ENCODE measurements at places on chromosomes 11 and 22.

DNA sequence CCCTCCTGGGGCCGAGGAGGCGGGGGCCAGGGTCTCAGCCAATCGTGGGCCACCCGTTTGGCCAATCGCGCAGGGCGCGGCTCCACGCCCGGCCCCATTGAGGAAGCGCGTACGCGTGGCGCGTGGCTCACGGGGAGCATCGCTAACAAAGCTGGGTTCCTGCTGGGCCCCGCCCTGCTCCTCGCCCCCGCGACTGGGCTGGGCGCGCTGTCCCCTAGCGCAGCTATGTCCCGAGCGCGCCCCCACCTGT, 614 bp upstream of the ASCL2 start:
- no peak for DNase-seq

GRCh38 chr11:96050435-96051182, 126.7 kb upstream of the MTMR2 start:
- DNase-seq, result no peak

DNA sequence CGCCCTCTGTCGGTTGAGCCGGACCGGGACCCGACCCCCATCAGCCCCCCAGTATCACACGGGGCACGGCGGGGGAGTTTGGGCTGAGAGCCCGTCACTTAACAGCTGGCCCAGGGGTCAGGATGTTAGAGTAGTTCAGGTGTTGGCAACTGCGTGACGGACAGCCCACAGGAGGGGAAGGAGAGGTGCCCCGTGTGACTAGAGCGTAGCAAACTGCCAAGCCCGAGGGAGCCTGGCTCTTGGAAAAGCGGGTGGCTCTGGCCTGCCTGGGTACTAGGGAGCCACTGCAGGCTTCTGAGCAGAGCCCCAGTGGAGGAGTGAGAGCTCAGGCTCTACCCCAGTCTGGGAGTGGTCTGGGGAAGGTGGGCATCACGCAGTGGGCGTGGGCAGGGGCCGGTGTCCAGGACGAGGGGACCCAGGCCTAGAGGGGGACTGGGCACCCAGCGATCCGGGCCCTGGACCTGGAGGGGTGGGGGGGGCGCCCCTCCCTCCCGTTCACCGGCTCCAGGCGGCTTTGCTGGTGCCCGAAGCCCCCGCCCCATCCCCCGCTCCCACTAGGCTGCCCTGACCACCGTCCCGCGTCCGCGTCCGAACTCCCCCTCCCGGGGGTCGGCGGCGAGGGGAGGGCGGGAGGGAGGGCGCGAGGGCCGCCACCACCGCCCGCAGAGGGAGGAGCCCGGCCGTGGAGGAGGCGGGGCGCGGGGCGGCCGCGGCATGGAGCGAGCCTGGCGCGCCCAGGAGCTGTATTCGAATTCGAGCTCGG, 24.4 kb downstream of the SHANK3 start:
- DNase-seq, result no peak

DNA sequence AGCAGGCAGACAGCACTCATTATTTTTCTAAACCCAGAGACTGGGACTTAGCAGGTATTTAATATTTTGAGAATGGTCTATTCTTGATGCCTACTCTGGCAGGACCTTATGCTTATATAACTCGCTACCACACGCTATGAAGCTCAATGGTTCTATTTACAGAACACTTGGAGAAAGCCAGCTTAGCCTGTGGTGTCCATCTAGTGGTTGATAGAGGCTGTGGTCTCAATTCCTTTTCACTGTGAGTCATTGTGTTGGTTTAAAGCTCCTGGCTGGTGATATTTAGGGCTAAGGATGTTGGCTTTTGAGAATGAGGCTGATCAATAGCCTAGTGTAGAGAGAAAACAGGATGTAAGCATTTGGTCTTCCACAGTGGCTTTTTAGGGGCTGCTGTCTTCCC, 206.4 kb downstream of the DBX1 start:
- peak; percentile 48 for DNase-seq

DNA sequence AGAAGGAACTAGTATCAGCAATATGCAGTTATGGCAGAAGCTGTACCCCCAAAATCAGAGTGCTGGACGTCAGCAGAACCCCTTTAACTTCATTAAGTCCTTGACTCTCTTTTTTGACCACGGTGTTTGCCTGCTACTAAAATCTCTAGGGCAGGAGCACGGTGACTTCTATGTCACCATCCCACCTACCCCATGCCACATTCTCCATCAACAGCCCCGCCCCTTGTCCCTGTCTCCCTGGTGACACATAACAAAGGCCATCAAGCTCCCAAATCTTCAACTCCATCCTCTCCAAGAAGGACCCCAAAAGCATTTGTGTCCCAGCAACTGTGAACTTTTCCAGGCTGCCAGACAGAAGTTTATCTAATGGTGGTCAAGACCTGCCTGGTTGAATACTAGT, 894 bp downstream of the ADA2 start:
- no peak for DNase-seq

- no peak for DNase-seq
These were observed 231.0 kb downstream of the DDX10 start for GRCh38 chr11:108895579-108896480.

- DNase-seq, result no peak
These were observed 10.3 kb upstream of the PNPLA5 start for GRCh38 chr22:43901976-43902643.

DNA sequence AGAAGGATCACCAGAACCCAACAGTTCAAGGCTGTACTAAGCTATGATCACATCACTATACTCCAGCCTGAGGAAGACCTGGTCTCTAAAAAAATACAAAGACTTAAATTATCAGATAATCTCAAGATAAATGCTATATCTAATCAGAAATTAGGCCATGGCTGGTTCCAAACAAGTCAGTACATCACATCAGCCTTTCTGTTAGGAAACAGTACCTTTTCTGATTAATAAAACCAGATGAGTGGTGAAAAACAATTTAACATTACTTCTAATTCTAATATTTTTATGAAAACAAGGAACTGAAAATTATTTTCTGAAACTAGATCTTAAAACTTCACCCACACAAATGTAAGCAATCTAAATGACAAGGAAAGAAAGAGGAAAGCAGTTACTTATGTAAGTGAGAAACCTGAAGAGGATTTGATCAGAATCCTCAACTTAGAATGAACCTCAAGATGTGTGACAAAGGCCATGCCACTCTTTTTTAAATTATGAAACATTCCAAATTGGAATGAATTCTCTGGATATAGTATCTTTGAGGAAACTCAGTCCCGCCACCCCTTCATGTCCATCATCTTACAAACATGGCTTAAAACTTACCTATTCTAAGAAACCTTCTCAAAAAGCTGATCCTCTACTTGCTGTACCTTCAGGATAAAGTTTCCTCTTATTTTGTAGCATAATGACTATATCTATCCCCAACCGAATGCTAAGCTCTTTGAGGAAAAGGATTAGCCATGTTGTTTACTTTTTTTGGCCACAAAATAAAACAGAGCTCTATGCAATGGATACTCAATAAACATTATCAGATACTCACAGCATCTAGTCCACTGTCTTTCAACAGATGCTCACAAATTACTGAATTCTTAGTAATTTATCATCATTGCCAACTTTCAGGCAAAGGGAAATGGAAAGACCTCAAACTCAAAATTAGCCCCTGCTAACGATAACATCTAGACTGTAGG, 132.0 kb downstream of the MRTFA start:
- DNase-seq, result no peak

DNA sequence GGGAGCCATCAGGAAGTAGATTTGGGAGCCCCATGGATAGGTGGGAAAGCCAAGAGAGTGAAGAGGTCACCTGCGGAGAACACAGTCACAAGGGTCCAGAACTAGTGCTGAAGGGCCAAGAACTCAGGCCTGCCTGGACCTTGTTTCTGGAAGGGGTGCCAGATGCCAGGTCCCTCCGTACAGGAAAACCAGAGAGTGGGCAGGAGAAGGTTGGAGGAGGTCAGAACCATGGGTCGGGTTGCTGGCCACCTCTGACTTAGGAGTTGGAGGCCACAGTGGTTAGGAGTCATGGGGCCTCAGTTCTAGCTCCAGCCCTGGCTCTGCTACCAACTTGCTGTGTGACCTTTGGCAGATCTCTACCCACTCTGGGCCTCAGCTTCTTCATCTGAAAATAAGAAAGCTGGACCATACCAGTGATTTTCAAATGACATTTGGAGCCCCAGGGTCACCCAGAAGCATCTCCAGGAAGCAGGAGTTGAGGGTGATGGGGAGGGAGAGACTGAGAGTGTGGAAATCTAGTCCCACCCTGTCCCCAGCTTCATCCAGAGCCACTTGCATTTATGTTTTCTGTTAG, 20.8 kb upstream of the TUB start:
- DNase-seq, result no peak

Data from NCI-H2227 treated with DMSO at 0.1 percent for 48 hours (cell line).